Mesothelial cell of epicardium (in vitro differentiated cells): ENCODE measurements at places on chromosomes 2 and 18. TPM values are rescaled to one million over a fixed set of nuclear protein-coding genes. Genes with fewer than 3 reads are reported as not detected.

EDAR gene
- total RNA-seq, result 5.1 to 6.6 TPM (median 5.5 TPM) in 3 replicates

GAD1 gene
- total RNA-seq, result 0.20 to 0.34 TPM (median 0.31 TPM) in 3 replicates

RPIA gene
- 22.5 to 23.5 TPM (median 23.3 TPM) in 3 replicates for total RNA-seq

IL1RN gene
- total RNA-seq, result not detected in 3 replicates

GKN2 gene
- not detected in 3 replicates for total RNA-seq

DSC1 gene
- 0.36 to 0.47 TPM (median 0.43 TPM) in 3 replicates for total RNA-seq

CCDC85A gene
- total RNA-seq, result 1.8 to 2.2 TPM (median 1.9 TPM) in 3 replicates

PROKR1 gene
- total RNA-seq, result 0.09 to 0.14 TPM (median 0.11 TPM) in 3 replicates

FOXD4L1 gene
- 0.16 to 0.50 TPM (median 0.49 TPM) in 3 replicates for total RNA-seq

RUFY4 gene
- total RNA-seq, result not detected in 3 replicates

ADRA2B gene
- total RNA-seq, result 0.51 to 0.63 TPM (median 0.56 TPM) in 3 replicates

FAP gene
- 47.1 to 59.6 TPM (median 50.5 TPM) in 3 replicates for total RNA-seq

ATOH8 gene
- total RNA-seq, result 12.6 to 13.8 TPM (median 12.7 TPM) in 3 replicates

PPP3R1 gene
- 58.2 to 64.6 TPM (median 62.8 TPM) in 3 replicates for total RNA-seq

NPC1 gene
- total RNA-seq, result 35.5 to 39.9 TPM (median 35.8 TPM) in 3 replicates

SLC4A3 gene
- 23.6 to 25.7 TPM (median 25.7 TPM) in 3 replicates for total RNA-seq

CD207 gene
- not detected in 3 replicates for total RNA-seq
